ENCODE measurements at places on chromosomes 5 and 9.
A peak's percentile ranks its signal among the peaks of the same experiment; 100 is the strongest.

GRCh38 chr5:128453121-128453520, 84.9 kb downstream of the FBN2 start:
- no peak for DNase-seq

- no peak for DNase-seq
Measured at GRCh38 chr9:108645520-108645919, 210.3 kb downstream of the ACTL7B start.

DNA sequence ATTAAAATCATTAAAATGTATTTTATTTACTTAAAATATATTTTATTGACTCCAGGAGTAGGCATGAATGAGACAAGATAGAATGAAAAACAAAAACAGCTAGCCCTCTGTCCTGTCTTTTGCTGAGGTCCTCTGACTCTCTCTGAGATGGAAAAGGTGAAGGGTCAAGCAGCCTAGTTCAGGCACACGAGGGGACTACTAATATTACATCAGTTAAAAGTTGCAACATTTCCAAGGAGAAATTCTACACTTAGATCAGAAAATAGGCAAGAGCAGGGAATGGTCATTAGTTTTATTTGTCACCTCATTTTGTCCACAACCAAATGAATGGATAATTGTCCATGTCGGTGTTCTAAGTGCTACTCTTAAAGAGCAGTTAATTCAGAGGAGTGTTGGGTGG, 148.5 kb downstream of the CDH10 start:
- no peak for DNase-seq

GRCh38 chr5:139190125-139190524, 8.0 kb downstream of the SIL1 start:
- DNase-seq, result no peak

DNA sequence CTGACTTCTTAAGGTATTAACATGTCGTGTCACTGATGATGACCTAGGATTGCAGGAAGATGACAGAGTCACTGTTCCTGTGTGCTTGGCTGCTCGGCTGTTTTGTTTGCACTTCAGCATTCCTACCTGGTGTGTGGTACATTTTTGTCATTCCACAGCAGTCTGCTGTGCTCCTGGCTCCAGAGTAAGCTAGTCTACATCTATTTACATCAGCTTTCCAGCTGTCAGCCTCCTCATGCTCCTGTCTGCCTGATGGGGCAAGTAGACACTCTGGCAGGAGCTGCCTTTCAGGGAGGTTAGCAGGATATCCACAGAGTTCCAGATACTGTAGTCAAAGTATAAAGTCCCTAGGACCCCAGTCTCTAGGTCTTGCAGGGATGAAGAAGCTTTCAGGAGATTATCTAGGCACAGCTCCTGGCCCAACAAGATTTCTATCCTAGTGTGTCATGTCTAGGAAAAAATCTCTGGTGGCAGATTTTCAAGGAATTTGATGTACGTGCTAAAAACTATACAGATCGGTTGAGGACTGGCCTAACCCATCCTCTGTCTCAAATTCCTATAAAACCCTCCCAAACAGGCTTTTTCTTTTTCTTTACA, 28.4 kb downstream of the RUSC2 start:
- DNase-seq, result no peak

GRCh38 chr5:112203229-112203628, 215.8 kb downstream of the EPB41L4A start:
- DNase-seq, result no peak

GRCh38 chr9:129671519-129671918, 6.1 kb downstream of the PRRX2 start:
- no peak for DNase-seq

- DNase-seq, result no peak
Measured at GRCh38 chr5:85017261-85017660, 632.6 kb upstream of the EDIL3 start.

- DNase-seq, result no peak
Measured at GRCh38 chr5:178323541-178323865, 90.9 kb upstream of the PHYKPL start.

- DNase-seq, result no peak
Measured at GRCh38 chr9:108517651-108518365, 338.0 kb downstream of the ACTL7B start.

- DNase-seq, result no peak
Measured at GRCh38 chr9:16671591-16672137, 198.8 kb downstream of the BNC2 start.

DNA sequence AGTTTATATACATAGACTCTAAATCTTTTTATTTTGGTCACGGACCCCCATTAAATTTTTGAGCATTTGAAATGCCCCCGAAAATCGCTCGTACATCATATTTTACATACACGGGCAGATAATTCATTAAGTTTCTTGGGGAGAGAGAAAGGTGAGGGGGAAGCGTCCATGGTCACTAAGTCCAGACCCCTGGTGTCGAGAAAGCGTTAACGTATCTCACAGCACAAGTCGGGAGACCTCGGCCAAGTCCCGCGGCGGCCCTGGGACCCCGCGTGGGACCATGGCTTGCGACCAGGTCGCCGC, 794 bp downstream of the PTBP3 start:
- no peak for DNase-seq

- no peak for DNase-seq
Measured at GRCh38 chr5:172641359-172642050, 442 bp downstream of the NEURL1B start.

GRCh38 chr9:129953736-129954135, 89.3 kb downstream of the FNBP1 start:
- no peak for DNase-seq

DNA sequence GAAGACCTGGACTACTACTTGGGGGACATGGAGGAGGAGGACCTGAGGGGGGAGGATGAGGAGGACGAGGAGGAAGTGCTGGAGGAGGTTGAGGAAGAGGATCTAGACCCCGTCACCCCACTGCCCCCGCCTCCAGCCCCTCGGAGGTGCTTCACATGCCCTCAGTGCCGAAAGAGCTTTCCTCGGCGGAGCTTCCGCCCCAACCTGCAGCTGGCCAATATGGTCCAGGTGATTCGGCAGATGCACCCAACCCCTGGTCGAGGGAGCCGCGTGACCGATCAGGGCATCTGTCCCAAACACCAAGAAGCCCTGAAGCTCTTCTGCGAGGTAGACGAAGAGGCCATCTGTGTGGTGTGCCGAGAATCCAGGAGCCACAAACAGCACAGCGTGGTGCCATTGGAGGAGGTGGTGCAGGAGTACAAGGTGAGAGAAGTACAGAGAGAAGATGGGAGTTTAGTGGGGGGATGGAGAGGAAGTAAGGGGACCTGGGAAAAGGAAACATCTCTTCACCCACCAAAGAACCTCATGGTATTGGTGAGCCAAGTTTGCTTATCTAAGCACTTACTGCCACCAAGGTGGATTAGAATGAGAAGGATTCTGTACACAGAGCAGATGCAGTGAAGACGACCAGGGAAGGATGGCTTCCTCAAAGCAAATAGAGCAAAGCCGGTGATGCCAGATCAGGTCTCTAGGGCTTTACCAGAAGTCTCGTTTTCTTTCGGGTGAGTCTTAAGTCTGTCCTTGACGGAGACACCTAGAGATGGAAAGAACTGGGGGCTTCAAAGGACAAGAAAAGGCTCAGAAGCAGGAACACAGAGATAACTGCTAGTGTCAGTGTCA, 1.5 kb downstream of the TRIM41 start:
- DNase-seq, result no peak

GRCh38 chr9:90285946-90286345, 356.7 kb downstream of the DIRAS2 start:
- DNase-seq, result no peak

- no peak for DNase-seq
Measured at GRCh38 chr9:131657037-131657377, 82.9 kb downstream of the RAPGEF1 start.

DNA sequence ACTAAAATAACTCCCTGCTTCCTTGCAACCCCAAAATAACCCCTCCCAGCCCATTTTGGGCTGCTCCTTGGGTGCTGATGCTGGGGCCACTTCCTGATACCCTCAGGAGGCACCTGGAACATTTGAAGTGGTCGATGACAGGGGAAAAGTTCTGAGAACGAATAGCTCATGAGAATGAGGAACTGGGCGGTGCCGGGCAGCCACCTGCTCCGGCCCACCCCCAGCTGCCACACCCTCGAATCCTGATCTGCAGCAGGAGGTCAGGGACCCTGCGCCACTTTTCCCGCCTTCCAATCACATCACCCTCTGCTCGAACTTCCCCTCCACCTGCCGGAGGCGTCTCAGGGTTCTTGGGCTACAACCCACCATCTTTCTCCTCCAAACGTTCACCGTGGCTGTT, 19.7 kb downstream of the HRH2 start:
- DNase-seq, result no peak

DNA sequence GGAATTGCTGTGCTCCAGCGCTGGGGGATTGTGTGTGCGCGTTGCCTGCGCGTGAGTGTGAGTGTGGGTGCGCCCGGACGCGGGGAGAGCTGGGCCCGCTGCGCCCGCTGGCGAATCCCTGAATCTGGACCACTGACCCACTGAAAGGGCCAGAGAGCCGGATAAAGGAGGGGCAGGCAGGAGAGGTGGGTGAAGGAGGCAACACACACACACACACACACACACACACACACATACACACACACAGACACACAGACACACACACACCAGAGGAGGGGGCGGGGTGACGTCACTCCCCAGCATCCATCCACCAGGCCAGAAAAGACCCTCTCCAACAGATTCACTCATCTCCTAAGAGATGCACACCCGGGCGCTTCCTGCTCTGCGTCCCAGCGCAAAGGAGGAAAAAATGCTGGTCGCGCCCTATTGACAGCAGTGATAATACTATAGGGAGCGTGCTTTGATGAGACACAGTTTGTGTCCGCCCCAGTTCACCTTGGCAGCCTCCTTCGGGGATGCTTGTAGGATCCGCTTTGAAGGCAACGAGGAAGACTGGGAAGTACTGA, 1059.1 kb upstream of the DMAC1 start:
- DNase-seq, result no peak

GRCh38 chr9:36337865-36338264, 62.2 kb downstream of the RNF38 start:
- peak; percentile 35 for DNase-seq

DNA sequence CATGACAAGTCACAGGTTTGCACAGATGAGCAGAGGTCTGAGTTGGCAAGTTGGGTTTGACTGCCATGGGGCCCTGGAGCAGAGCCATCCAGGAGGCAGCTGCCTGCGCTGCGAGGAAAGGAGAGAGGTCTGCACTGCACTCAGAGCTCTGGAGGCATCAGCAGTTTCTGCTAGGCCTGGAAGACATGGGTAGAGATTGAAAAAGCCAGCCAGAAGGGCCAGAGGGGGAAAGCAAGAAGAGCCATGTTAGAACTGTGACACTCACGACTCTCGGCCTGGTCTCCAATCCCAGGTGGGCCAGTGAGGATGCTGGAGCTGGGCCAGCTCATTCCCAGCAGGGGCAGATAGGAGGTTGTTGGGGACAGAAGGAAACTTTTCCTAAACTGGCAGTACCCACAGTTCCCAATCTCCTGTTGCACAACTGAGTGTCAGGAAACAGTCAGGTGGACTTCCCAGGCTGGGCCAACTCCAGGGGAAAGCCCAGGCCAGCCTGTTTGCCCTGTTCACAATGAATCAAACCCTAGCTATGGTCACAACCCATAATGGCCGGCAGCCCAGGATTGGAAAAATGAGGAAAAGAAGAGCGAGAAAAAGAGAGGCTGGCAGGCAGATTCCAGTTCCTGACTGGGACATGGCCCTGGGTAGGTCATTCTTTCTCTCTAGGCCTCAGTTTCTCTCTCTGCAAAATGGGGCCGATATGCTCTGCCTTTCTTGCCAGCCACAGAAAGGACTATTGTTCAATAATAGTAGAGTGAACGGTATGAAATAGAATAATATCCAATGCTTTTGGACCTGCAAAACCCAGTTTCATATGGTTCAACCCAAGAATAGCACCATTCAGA, 7.8 kb upstream of the ORM1 start:
- DNase-seq, result no peak

DNA sequence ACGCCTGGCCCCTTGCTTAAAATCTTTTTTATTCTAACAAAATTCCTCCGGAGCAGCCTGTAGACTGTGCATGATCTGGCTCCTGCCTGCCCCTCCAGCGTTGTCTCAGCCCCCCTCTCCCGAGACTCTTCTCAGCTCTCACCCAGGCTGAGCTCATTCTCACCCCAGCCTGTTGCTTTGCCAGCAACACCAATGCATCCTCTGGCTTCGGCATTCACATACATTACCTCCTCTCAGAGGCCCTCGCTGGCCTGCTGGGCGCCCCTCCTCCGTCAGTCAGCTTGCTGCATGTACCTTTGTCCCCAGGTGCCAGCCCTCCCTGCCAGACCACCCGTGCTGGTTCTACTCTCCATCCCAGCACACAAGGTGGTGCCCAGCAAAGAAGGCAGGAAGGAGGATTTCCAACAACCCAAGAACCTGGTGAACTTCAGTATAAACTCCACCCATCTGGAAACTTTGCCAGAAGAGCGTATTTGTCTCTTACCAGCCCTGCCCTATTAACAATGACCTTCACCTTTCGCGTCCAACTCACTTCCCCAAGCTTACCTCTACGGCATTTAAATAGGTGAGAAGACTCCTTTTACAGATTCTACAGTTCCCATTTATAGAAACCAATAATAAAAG, 35.0 kb downstream of the MYO10 start:
- no peak for DNase-seq

DNA sequence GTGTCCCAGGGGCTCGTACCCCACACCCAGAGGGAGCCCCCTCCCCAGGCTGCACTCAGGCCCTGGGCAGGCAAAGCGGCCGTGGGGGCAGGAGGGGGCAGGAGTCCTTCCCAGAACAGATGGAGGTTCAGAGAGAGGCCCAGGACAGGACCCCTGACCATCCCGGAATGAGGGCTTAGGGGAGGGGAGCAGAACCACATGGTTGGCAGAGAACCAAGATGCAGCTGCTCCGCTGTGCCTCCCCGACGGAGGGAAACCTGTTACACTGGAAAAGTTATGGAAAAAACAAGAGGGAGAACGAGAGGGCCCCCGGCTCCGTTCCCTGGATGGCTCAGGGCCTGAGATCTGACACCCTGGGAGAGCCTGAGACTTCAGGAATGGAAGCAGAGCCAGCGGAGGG, 22.7 kb downstream of the SLC12A7 start:
- DNase-seq, result no peak

DNA sequence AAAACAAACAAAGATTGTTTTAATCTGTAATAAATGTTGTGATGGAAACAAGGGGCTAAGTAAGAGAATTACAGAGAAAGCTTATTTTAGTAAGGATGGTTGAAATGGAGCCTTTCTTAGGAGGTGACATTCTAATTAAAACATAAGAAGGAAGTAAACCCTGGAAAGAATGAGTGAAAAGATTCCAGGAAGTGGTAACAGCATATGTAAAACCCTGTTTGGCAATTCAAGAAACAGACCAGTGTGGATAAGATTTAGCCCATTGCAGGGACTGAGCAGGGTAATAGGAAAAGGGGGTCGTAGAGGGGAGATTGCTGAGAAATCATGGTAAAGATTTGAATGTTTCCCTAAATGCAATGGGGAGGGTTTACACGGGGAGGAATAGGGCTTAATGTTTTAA, 21.6 kb upstream of the PIP5K1B start:
- no peak for DNase-seq

DNA sequence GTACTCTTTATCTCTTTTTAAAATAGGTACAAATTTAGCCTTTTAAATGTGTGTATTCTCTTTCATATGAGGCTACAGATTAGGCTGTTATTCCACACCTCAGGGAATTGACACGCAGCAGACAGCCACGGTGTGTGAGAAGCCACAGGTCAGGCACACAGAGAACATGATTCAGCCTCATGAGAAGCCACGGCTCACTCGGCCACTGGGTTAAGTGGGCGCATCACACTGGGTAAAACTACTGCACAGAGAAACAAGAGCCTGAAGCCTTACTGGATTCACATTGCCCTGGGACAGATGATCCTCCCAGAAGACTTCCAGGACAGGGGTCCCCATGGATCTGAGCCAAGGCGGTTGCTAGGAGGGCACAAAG, 28.2 kb downstream of the LPCAT1 start:
- DNase-seq, result no peak

Measured in NCI-H2029 (cell line).